ENCODE measurements at places on chromosomes 3 and 15.

GRCh38 chr15:31238906-31239305 lies 87.7 kb upstream of the KLF13 start:
- DNase-seq: no peak

DNA sequence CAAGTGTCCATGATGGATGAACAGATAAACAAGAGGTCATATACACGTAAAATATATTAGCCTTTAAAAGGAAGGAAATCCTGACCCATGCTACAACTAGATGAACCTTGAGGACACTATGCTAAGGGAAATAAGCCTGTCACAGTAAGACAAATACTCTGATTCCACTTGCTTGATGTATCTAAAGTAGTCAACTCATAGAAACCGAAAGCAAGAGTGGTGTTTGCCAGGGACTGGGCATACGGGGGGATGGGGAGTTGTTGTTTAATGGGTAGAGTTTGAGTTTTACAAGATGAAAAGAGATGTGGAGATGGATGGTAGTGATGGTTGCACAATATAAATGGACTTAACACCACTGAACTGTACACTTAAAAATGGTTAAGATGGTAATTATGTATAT lies 65.4 kb downstream of the C3orf70 start:
- DNase-seq: no peak

DNA sequence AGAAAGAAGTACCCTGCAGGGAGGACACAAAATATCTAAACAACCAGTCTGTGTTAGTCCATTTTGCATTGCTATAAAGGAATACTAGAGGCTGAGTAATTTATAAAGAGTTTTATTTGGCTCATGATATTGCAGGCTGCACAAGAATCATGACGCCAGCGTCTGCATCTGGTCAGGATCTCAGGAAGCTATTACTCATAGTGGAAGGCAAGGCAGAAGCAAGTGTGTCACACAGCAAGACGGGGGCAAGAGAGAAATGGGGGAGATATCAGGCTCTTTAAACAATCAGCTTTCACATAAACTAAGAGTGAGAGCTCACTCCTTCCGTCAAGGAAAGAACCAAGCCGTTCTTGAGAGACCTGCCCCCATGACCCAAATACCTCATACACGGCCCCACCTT lies 614.8 kb downstream of the ZIC1 start:
- DNase-seq: peak; percentile 86

DNA sequence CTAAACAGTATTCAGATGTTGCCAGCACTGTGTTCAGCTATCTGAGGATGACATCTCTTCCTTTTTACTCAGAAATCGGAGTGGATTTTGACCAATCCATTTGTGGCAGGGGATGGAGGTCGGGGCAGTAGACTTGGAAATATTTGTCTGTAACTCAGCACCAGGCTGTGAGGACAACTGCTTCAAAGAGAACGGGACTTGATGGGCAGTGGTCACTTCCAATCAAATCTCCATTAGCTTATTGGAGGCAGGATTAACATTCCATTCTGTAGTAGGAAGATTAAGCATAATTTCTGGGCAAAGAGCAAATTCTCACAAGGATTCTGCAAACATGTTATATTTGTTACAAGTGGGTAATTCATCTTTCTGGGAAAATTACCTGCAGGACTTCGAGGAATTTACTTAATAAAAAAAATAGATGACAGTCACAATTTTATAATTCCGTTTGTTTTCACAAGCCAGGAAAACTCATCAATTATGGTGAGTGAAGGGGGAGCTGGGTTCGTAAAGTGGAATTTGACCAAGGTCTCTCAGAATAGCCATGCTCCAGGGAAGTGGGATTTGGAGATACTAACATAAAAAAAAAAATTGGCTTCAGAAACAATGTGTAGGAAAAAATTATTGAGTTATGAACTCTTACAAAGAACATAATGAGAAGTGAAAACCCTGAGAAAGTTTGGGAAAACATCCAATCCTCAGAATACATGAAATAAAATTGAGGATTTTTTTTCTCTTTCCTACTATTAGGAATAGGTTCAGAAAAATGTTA lies 18.1 kb downstream of the CRABP1 start:
- DNase-seq: peak; percentile 28

GRCh38 chr15:93466380-93466779 lies 377.4 kb upstream of the RGMA start:
- no peak for DNase-seq

DNA sequence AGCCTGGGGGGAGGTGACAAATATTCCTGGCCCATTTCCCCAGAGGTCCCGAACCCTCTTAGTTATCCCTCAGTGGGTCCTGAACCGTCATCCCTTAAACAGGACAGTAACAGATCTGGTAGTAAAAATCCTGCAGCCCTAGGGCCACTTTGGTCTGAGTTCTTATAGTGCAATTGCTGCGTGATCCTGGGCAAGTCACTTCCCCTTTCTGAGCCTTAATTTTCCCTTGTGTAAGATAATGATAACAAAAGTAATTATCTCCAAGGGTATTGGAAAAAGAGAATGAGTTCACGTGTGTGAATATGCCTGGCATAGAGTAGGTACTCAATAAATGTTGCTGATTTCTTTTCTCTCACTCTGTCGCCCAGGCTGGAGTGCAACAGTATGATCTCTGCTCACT lies 2.9 kb upstream of the JAGN1 start:
- DNase-seq: no peak

DNA sequence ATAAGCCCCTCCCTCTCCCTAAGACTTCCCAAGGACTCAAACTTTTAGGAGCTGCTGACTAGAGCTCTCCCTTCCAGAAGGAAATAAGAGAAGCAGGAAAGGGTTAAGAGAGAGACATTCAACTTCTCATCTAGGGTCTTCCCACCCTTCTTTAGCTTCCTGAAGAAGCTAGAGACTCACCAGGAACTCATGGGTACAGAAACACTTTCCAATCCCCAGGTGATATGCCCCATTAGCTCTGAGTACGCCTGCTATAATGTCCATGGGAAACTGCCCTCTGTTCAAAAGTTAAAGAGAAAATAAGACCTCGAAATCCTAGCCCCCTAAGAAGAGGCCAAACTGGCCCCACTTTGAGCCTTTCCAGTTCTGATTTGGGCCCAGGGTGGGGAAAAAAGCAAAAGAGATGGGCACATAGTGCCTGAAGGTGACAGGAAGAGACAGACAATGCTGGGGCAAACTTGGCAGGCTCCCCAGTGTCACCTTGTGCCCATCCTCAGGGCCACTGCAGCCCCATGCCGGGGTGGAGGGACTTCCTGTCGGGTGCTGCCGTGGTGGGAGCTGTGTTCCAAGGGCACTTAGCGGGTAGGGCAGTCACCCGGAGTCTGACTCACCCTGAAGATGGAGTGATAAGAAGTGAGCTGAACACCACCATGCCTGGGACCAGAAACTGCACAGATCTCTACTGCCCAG lies 29.5 kb downstream of the CCDC12 start:
- DNase-seq: no peak

- DNase-seq: no peak
These were observed 777 bp downstream of the LOXL1 start for GRCh38 chr15:73927003-73927475.

GRCh38 chr3:38131621-38132369 lies 5.1 kb downstream of the ACAA1 start:
- DNase-seq: peak; percentile 17

DNA sequence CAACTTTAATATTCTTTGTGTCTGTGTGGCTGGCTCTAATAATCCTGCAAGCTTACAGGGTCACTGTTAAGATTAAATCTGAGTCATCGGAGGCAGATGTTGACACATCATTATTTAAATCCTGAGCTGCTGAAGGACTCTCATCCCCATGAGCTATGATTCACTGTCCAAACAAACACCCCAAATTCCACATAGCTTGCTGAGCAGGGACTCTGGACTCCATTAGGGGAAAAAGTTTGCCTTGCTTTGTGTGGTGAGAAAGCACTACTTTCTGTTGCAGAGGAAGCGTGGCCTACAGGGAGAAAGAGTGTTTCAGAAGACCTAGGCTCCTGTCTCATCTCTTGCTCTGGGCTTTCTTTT lies 213.7 kb downstream of the PDCD6IP start:
- DNase-seq: peak; percentile 99

- no peak for DNase-seq
These were observed 5.8 kb upstream of the TM4SF4 start for GRCh38 chr3:149468504-149469212.

DNA sequence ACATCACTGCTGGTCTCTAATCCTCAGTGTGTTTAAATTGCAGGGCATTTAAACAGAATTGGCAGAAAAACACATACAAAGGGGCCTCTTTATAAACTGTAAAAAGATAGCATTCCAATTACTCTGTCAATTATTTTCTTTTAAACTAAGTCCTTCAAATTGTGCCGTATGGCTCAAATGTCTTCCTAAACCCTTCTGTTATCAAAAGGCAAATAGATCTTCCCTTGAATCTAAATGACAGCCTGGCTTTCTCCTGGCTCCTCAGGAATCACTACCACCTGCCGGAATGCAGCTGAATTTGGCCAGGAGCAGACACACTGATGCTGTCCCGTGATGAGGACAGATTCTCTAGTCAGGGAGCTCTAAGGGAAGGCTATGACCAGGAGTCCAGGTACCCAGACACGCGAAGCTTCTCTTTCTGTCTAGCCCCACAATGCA lies 85.6 kb downstream of the IGF2BP2 start:
- no peak for DNase-seq

- no peak for DNase-seq
These were observed 168.1 kb upstream of the MBNL1 start for GRCh38 chr3:152100491-152101132.

- no peak for DNase-seq
These were observed 287.4 kb upstream of the CTNNB1 start for GRCh38 chr3:40911928-40912327.

GRCh38 chr3:193507566-193507965 lies 47.1 kb downstream of the ATP13A4 start:
- DNase-seq: no peak

DNA sequence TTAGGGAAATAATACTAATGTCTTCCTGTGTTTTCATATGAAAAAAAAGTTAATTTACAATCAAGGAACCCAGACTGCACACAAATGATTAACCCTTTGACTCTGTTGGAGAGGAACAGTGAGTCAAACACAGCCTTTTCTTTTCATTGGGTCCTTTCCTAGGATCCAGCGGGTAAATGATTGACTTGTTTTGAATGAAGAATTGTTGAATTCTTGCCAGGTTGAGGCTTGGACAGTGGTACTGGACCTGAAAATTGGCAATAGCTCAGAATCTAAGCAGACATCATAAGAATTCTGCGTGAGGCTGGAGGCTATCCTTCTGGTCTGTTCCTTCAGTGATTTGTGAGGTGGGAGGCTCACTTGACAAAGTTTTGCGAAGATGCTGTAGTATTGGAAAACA lies 143.0 kb downstream of the RYR3 start:
- no peak for DNase-seq

- no peak for DNase-seq
These were observed 66.6 kb downstream of the SLC12A8 start for GRCh38 chr3:125145751-125146475.

- DNase-seq: no peak
These were observed 6.7 kb downstream of the SLC51A start for GRCh38 chr3:196222876-196223595.
